CD14-positive monocyte (primary cell): ENCODE measurements at places on chromosomes 6 and 20.

DNA sequence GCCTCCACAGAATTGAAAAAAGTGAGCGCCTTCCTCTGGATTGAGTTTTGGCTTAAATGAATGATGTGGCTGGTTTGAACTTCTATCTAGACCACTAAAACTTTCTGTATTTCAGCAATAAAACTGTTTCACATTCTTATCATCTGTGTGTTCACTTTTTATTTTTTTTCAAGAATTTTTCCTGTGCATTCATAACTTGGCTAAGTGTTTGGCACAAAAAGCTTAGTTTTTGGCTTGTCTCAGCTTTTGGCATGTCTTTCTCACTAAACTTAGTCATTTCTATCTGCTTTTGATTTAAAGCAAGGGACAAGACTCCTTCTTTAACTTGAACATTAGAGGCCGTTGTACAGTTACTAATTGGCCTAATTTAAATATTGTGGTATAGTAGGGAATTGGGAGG, 1015.1 kb downstream of the EPHA7 start:
- no peak for DNase-seq

GRCh38 chr6:32195902-32196681, 3.6 kb upstream of the GPSM3 start:
- peak; percentile 83 for DNase-seq

- no peak for DNase-seq
Measured at GRCh38 chr20:44810391-44811149, at the start of gene RIMS4. TSS of gene RIMS4 (minus strand) at chr20:44810546. CDS start at chr20:44810271, 275 bp downstream.

DNA sequence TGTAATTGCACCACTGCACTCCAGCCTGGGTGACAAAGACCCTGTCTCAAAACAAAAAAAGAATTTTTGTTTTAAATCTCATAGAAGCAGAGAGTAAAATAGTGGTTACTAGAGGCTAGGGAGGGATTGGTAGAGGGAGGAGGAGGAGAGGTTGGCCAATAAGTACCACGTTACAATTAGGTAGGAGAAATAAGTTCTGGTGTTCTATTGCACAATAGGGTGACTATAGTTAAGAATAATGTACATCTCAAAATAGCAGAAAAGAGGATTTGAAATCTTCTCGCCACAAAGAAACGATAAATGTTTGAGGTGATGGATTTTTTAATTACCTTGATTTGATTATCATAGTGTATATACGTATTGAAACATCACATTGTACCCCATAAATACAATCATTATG, 27.1 kb upstream of the TOP1 start:
- DNase-seq: peak; percentile 48
